ENCODE measurements at places on chromosomes 16 and 17.
A peak's percentile ranks its signal among the peaks of the same experiment; 100 is the strongest.

- peak; percentile 43 for DNase-seq
Observed at GRCh38 chr17:64984851-64985521, 65.7 kb upstream of the LRRC37A3 start.

- no peak for DNase-seq
Observed at GRCh38 chr16:79165506-79165905, 435.0 kb downstream of the MAF start.

DNA sequence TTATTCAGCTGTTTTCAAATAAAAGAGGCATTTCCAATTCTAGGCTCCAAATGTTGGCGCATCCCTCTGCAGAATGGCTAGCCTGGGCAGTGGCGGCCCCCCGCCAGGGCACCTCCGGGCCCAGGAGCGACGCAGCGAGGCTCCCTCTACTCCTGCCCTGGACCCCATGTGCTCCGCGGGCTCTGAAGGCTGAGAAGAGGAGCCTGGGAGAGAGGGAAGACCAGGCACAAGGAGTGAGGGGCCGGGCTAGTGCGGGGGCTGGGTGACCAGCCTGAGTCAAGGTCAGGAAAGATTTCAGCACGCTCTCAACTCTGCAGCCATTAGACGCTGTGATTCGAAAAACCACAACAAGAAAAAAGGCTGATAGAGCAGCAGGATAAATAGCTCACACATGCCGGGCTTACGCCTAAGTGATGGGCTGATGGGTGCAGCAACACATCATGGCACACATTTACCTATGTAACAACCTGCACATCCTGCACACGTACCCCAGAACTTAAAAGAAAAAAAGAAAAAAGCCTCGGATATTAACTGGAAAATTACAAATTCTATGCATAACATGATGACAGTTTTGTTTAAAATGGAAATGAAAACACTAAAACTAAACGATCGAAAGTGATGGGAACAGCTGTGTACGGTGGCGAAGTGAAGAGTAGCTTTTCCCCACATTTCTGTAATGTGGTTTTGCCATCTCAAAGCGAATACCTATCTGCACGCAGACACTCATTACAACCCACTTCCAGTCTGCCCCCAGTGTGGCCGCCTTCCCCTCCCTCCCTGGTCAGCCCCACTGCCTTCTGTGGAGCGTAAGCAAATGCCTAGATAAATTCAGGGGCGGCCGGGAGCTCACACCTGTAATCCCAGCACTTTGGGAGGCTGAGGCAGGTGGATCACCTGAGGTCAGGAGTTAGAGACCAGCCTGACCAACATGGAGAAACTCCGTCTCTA is 44.4 kb downstream of the MAP1LC3B start:
- DNase-seq = no peak

DNA sequence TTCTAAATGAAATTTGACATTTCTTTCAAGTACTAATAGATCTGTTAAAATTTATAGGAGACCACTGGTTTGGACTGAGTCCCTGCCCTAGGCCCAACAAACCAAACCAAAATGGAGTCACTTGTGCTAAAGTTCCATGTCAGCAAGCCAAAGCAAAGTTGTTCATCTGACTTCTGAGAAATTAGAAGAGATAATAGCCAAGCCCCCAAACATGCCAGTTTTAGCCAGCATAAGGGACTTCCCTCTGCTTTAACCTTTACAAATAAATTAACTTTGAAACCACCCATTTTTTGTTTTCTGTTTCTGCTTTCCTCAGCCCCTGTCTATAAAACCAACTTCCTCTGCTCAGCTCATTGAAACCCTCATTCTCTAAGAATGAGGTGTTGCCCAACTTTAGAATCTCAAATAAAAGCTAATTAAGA is 18.9 kb downstream of the CDR2 start:
- no peak for DNase-seq

DNA sequence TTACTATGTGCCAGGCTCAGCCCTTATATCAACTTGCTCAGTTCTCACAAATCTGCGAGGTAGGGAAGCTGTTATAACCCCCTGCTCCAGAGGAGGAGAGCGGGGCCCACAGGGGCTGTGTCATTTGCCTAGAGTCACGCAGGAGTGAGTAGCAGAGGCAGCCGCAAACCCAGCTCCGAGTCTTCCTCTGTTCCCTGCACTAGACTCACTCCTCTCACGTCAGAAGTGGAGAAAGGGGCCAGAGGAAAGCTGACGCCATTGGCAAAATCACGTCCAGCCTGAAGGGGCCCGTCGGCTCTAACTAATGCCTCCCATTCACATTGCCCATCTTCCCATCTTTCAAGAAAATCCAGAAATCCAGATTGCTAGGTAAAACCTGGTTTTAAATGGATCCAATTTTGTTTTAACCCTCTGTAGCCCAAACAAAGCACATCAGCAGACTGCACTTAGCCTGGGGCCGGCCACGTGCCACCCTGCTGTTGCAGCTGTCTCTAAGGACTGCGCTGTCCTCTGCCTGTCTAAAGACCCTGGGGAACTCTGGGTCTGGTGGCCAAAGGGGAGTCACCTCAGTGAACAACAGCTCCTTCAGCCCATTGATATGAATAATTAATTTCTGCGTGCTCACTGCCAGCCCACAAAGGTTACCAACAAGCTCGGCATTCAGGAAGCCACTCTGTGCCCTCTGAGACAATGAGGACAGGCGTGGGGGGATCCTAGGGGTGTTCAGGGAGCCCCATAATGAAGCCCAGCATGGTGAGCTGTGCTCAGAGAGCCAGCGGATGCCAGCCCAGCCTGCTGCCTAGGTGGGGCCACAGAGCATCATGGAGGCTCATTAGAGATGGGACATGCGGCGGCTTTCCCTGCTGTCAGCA is 36.7 kb upstream of the ABR start:
- DNase-seq = no peak

DNA sequence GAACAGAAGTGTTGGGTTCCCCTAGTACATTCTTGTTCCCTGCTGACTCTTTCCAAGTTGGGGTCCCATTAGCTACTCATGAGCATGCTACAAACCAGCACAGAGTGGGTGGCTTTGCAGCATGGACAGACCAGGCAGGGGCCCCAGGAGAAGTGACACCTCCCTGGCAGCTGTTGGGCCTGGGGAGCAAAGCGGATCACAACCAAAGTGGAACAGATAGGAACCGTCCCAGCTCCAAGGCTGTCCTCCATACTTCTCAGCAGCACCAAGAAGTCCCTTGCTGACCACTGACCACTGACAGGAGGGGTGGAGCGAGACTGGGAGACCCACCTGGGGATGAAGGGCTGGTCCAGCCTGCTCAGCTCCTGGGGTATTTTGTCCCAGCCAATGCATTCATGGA is 12.4 kb upstream of the GFAP start:
- no peak for DNase-seq

DNA sequence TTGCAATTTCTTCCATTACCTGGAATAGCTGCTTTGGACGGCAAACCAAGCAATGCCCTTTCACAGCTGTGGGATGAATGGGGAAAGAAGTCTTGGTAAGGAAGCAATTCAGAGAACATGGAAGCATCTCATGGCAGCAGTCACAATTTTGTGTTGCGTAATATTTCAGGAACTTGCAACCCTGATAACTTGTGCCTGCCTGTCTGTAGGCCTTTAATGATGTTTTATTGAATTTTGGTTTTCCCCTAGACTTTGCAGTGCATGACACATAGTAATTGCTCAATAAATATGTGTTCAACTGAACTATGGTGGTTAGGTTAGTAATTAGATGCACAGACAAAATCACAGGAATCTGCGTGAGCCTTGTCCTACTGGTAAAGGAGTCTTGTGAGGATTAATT is 439.5 kb downstream of the WWOX start:
- no peak for DNase-seq

- no peak for DNase-seq
Observed at GRCh38 chr17:43907998-43908721, 824 bp upstream of the MPP2 start.

GRCh38 chr16:70381604-70382342 is 35.1 kb downstream of the DDX19A start:
- DNase-seq = no peak

GRCh38 chr16:85689285-85689949 is 663 bp upstream of the GINS2 start:
- no peak for DNase-seq

DNA sequence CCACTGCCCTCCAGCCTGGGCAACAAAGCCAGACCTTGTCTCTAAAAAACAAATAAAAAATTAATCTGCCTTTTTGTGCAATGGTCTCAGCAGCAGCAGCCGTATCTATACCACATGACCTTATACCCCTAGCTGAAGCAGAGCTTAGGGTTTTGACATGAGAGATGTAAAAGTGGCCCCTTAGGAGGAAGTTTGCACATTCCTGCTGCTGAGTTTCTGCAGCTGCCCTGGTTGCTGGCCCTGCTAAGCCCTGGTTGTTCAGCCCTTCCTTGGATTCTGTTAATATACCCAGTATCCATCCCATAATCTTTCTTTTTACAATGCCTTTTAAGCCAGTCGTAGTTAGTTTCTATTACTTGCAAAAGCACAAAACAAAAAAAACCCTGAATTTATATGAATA is 33.0 kb upstream of the PRKCB start:
- no peak for DNase-seq

DNA sequence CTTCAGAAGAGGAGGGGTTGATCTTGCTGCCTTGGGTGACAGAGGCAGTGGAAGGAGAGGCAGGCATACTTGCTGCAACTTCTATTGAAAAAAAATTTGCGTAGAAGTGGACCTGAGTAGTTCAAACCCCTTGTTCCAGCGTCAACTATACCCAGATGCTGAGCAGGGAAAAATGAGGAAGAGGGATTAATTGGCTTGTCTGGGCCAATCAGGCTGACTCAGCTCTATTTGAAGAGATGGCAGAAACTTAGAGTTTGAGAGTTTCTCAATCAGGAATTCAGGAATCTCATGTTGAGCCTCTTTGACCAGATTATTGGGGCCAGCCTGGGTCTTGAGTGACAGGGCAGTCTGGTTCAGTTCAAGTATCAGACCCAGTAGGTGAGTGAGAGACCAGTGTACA is 17.6 kb downstream of the CASC3 start:
- no peak for DNase-seq

- DNase-seq = no peak
Observed at GRCh38 chr17:73145641-73146040, 19.2 kb upstream of the SSTR2 start.

Measured in retinal pigment epithelial cell (primary cell).